ENCODE measurements at places on chromosomes 7 and 10.

DNA sequence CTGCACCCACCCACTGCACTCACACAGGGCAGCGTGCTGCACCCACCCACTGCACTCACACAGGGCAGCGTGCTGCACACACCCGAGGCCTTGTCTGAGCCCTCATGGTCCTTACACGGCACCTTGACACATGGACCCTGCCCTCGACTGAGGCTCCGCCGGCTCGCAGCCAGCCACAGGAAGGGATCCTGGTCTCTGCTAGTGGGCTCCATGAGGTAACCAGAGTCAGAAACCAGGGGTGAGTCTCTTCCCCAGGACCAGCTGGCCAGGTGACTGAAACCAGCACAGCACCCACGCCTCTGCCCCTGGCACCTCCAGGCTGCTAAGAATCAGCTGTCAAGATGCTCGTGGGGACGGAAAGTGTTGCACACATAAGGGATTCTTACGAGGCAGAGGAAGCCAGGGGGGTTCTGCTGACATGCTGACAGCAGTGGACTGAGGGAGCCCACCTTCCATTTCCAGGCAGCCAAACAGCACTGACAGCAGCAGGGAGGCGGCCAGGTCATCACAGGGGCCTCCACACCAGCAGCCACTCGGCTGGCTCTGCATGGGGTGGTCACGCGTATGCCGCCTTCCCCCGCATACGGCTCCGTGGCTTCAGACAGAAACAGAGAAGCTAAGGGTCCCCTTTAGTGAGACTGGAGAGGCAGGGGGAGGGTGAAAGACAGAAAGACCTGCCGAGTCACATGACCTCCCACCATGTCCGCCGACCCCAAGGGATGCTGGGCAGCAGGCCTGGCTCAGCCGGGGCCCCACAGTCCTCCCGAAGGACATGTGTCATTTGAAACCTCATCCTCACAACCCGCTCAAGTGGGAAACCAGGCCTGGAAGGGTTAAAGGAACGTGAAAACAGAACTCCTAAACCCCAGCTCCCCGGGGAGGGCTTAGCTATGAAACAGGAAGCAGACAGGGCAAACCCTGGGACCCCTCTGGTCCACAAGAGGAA lies 34.2 kb downstream of the GPER1 start:
- DNase-seq, result no peak

DNA sequence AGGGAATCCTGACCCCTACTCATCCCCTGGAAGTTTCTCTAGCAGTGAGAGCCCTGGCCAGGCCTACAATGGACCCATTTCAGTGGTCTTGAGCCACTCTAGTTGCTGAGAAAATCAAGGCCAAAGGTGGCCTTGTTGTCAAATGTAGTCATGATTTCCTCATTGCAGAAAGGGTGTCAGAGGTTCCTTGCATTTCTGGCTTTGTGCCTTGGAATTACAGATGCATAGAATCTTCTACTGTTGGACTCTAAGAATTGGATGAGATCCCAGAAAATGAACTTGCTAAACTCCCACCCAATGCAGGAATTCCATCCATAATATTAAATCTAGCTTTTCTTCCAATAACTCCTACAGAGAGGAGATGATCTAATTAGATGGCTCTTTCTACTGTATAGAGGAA lies 12.2 kb downstream of the CPA2 start:
- DNase-seq, result no peak

DNA sequence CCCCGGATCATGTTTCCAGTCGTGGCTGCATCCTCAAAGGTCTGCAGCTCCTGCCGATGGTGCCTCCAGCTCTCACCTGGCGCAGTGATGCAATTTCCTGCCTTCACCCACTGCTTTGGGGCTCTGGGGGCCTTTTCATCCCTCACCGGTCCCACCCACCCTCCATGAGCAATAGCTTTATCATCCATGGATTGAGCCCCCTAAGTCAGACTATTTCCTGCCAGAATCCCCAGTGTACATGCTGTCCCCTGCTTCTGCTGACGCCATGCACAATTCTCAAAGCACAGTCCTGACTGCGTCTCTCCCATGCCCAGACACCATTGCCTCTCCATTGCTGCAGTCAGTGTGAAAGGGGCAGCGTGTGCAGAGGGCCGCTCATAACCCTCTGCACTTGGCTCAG lies 49.7 kb downstream of the FAM241B start:
- no peak for DNase-seq

GRCh38 chr10:97724341-97724941 lies 10.9 kb downstream of the MARVELD1 start:
- DNase-seq, result no peak

- DNase-seq, result no peak
Observed at GRCh38 chr7:20133803-20134202, 83.4 kb downstream of the MACC1 start.

DNA sequence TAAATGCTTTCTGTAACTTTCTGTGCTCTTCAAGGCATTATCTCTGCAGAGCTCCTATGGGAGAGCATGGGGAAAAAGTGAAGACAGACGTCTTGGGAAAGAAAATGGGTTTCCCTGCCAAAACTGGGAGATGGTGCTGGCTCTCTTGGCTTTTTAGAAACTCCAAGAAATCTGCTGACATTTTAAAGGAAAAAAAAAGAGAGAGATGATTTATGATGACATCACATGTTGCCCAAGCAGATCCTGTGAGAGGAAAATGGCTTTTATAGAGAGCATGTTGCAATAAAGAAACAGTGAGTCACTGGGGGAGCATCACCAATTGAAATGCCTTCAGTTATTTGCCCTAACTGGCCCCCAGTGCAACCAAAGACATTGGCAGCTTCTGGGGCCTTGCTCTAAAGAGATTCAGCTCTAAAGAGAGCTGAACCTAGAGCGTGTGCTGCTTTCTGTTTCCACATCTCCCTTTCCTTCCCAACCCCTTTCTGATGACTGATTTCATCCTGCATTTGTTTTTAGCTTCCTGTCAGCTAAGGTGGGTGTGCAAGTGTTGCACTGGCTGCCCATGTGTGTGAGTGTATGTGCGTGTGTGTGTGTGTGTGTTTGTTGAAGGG lies 37.7 kb downstream of the LRMDA start:
- DNase-seq, result no peak

DNA sequence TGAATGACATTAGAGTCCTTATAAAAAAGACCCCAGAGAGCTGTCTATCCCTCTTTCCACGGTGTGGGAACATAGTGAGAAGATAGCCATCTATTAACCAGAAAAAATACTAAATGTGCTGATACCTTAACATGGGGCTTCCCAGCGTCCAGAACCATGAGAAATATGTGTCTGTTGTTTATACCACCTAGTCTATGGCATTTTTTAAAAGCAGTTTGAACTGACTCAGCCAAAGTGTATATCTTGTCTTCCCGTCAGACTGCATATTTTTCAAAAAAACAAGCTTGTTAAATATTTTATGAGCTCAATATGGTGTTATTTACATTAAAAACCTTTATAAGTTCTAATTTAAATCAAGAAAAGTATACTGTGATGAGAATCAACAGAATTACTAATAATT lies 255.3 kb downstream of the HGF start:
- DNase-seq, result no peak

GRCh38 chr10:29830531-29831512 lies 196.1 kb upstream of the SVIL start:
- no peak for DNase-seq

DNA sequence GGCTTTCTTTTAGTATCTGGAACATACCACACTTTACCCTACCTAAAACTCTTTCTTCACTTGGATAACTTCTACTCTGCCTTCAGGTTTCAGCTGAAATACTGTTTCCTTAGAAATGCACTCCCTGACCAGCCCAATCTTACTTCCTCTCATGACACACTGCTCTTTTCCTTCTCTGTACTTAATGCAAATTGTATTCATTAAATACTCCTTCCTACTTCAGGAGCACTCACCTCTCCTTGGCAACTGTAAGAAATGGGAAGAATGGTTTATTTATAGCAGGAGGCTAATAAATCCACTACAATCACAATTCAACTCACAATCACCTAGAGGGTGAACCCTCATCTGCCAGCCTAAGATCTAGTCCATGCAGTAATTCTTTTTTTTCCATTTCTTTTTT lies 15.2 kb downstream of the ZCWPW1 start:
- DNase-seq, result no peak

- no peak for DNase-seq
Observed at GRCh38 chr7:102096706-102097427, 189.8 kb upstream of the SH2B2 start.

GRCh38 chr10:95562341-95562965 lies 1.3 kb upstream of the SORBS1 start:
- no peak for DNase-seq

DNA sequence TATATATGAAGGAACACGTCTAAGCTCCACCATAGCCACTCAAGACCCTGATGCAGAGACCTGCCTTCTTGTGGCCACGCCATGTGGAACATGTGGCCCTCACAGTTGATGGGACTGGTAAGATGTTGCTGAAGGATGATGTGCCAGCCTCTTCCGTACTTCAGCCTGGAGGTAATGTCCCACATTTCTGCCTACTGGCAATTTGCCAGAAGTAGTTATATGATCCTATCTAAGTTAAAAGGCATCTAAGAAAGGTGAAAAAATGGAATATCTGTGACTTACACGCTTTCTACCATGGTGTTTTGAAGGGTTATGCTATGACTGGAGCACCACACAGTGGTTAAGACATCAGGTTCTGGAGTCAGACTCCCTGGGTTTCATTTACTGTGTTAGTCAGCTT lies 948.7 kb upstream of the GHITM start:
- no peak for DNase-seq

GRCh38 chr7:18874880-18875279 lies 242.6 kb downstream of the TWIST1 start:
- DNase-seq, result no peak

GRCh38 chr7:46786221-46786954 lies 795.5 kb downstream of the TNS3 start:
- no peak for DNase-seq

DNA sequence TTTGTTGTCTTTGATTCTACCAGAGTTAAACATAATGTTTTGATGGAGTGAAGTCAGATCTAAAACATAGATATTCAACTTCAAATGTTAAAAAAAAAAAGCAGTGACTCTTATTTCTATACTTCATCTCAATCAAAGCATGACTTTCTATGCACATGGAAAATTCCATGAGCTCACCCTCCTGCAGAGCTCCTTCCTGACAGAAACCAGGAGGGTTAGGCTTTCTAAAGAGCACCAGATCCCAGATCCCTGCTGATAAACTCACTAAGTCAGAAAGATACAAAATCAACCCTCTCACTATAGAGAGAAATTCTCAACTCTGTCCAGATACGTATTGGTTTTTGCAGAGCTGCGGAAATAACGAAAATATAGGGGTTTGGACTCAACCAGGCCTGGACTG lies 122.6 kb downstream of the FAM107B start:
- DNase-seq, result no peak

DNA sequence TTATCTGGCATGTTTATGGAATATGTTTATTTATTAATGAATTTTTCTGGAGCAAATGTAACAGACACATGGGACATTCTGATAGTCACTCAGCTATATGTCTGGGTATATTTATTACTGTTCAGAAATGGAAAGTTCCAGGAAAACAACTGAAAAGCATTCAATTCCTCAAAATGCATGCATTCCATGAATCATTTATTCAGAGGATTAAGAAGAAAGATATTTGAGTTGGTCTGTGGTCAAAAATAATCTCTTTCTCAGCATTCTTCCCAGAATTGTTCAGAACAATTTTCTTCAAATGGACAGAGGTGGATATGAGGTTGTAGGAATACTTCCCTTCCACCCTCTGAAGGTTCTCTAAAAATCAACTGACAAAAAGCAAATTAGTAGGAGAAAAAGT lies 97.6 kb upstream of the ITGB1 start:
- DNase-seq, result no peak

DNA sequence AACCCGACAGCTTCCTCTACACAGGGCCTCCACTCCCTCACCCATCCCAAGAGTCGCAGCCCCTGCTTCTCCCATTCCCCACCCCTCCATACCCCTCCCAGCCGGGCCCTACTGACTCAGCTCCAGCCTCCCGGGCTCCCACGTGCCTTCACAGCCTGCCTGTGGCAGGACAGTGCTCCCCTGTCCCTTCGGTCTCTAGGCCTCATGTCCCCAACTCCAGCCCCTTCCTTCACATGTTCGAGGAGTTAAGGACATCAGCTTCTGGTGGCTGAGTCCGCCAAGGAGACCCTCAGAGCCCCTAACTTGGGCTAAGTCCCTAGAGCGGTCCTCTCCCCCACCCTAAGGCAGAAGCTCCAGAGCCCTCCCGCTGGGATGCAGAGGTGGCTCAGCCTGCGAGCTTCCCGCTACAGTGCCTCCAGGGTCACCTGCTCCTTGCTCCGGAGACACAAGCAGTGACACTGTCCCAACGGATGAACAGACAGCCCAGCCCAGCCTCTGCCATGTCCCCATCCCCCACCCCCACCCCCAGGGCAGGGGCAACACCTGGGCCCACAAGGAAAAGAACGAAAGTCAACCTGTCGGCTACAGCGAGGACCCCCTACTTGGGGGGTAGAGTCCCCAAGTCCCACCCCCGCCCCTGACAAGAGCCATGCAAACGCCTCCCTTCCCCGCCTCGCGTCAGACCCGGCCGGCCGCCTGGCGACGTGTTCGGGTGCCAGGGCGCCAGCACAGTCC lies 716 bp downstream of the SMARCD3 start:
- no peak for DNase-seq

DNA sequence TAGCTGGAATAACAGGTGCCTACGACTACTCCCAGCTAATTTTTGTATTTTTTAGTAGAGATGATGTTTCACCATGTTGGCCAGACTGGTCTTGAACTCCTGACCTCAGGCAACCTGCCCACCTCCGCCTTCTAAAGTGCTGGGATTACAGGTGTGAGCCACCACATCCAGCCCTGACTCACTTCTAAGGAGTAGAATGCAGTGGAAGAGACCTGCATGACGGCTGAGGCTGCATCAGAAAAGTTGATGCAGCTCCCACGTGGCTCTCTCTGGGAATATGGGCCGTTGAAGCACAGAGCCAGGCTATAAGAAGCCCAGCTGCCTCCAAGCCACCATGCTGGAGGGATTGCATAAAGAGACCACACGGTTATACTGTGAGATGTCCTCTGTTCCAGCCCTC lies 21.6 kb upstream of the ASL start:
- DNase-seq, result peak; percentile 18

DNA sequence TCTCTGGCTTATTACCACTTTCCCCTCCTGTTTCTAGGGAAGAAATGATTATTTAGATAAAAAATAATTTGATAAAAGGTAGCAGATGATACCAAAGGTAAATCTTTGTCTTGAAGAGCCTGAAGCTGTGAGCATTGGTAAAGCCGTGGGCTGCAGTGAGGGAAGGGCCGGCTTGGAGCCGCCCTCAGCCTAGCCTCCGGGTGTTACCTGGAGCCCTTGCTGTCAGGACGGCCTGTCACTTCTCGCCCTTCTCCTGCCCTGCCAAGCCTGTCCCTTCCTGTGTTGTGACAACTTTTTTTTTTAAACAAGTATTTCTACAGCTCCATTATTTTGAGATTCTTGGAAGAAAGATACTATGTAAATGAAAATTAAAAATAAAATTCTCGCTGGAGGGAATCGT lies 7.0 kb downstream of the CUX1 start:
- DNase-seq, result no peak

GRCh38 chr10:46084321-46085165 lies 38.5 kb upstream of the MSMB start:
- DNase-seq, result no peak

DNA sequence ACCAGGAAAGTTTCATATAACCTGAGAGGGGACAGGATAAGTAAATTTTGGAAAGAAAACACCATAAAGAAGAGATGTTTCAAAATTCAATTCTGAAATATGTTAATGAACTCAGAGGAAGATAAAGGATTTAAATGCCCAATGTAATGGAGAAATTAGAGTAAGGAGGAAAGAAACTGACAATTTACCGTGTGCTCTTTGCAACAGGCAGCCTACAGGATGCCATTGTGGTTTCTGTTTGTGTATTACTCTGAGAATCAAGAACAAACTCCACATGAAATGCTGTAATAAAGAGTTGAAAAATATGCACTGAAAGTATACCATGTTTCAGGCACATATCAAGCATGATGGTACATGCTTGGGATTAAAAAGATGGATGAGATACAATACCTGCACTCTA lies 44.8 kb upstream of the GLCCI1 start:
- no peak for DNase-seq
